ENCODE measurements at places on chromosomes 7 and 10.

DNA sequence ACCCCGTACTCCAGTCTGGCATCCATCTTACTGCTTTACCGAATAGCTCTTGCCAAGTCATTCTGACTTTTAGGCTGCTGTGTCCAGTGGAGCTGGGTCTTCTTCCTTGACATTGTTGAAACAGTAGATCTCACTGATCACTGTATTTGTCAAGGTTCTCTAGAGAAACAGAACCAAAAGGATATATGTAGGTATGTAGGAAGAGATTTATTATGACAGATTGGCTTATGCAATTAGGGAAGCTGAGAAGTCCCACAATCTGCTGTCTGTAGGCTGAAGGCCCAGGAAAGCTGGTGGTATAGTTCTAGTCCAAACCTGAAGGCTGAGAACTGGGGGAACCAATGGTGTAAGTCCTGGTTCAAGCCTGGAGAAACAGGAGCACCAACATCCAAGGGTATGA, 12.1 kb upstream of the PRRT4 start:
- DNase-seq, result no peak

GRCh38 chr7:150444674-150445365, 5.6 kb upstream of the GIMAP8 start:
- no peak for DNase-seq

- peak; percentile 92 for DNase-seq
Observed at GRCh38 chr10:113385021-113385999, 167.5 kb upstream of the HABP2 start.

DNA sequence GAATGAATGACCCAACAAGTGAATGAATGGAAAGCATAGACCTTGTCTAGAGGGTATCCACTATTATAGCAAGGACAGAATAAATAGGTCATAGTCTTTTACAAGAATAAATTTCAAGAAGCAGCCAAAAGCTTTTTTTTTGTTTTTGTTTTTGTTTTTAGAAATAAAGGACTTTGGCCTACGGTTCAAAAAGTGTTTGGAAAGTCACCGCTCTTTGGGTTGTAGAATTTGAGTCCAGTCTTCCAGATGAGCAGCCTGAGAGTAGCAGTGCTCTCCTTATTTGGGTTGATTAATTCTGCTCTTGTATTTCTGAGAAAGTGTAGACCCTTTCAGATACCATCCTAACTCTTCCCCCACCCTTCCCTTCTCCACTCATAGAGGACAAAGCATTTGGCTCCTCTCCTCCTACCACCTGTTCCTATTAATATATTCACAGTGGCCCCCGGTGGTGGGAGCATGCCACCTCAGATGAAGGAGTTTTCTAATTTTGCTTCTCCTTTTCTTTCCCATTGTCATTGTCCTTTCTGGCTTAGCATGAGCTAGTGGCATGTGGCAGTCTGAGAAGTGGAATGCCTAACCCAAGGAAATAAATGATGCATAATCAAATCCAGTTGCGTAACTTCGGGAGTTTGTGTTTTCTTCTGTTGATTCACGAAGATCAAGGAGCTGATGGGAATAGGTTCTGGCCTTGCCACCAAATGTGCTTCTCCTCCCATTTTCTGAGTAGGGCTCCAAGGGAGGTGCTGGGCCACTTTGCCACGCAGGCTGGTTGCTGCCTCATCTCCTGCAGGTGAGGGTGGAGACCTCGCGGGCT, 114.7 kb downstream of the CHN2 start:
- no peak for DNase-seq

GRCh38 chr7:127844707-127845331, 186.4 kb downstream of the LRRC4 start:
- peak; percentile 49 for DNase-seq

DNA sequence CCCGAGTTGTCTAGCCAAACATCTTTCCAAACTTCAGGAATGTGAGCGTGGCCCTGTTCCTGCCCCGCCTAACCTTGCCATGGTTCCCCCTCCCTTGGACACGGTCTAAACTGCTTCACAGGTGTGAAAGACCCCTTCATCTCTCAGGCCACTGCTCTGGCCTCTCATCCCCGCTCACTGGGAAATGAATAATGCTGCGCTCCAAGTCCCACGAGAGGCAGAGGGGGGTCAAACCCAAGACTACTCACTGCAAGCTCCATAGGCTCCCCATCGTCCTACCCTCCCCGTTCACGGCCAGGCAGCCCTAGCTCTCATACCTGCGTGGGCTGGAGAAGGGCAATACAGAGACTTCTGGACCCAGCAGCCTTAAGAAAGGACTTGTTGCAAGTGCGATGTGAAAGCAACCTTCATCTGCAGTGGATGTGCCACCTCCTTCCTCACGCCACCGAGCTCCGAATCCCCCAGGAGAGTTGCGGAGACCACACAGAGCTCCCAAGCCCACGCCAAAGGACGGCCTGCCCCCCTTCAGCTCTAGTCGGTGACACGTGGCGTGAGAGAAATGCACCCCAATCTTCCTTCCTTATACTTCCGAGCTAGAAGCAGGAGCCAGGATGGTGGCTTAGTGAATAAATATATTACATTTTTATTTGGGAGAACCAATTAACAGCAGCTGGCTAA, 9.7 kb downstream of the ZNF467 start:
- DNase-seq, result no peak

DNA sequence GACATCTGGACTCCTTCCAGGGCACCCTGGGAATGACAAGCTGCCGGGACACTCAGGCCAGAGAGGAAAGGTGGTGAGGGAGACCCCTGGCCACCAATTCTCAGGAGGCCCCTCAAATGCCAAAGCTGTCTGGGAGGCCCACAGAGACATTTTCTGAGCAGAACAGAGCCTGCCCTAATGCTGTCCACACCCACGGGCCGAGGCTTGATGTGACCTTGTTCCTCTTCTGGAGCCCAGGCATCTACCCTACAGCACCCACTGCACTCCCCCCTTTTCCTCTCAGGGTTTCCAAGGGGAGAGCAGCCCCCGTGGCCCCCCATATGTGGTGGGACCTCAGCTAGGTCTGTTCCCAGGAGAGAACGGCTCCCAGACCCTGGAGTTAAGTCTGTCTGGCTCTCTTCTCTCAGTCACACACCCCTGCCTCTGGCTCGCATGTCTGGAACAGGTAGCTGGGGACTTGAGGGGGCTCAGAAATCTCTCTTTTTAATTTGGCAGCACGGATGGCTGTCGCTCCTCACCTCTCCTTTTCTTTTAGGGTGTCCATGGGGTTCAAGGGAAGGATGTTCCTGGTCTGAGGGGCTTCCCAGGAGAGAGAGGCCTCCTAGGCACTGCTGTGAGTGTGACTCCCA, 16.8 kb upstream of the VOPP1 start:
- DNase-seq, result no peak

DNA sequence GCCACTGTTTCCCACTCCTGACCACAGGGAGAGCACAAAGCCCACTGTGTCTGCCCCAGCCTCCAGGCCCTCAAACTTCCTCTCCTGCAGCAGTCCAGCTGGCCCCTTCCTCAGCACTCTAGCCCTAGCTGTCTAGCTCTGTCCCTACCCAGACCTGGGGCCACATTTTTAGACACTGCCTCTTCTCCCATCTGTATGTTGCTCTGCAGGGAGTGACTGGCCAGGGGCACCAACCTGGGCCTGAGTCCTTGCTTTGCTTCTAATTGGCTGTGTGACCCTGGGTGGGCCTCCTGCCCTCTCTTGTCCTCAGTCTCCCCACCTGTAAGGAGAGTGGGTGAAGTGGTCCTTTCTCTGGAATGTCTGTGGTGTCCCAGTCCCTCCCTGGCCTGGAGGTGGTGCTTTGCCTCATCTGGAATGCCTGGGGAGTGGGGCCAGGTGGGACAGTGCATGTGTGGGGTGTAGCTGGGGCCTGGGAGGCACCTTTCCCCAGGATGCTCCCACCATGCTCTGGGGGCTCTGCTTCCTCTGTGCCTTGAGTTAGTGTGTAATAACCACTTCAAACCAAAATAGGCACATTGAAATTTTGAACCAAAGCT, 25.1 kb downstream of the AQP1 start:
- DNase-seq, result no peak

DNA sequence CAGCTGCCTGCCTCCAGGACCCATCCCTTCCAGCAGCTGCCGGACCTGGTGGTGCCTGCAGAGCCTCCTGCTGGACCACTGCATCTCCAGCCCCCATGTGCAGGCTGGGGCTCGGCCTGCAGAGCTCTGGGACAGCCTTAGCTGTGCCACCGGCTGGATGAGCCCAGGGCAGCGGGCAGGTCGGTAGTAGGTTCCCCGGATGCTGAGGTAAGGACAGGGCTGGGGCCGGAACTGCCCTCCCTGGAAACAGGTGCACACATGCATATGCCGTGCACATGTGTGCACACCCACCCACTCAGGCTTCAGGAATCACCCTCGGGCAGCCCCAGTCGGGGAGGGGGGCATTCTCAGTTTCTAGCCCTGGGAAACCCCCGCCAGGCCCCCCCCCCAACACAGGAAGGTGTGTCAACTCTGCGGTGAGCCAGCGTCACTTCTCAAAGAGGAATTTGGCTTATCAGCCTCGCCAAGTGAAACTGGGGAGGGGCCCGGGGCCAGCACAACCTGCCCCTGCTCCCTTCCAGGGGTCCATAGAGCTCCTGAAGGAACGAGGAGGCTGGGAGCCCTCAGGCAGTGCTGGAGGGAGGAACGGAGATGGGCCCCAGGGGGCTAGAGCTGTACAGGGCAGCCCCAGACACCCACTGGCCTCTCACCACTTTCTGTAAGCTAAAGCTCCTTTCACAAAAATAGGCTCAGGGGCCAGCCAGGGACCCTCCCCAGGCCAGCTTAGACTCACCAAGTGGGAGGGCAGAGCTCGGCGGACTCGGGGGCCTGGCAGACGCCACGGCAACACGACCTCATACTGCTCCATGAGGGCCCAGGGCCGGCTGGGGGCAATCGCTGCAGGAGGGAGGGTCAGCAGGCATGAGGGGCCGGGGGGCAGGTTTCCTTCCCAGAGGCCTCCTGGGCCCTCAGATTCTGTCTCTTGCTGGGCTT, 1.7 kb downstream of the ADAM8 start:
- DNase-seq, result no peak

- no peak for DNase-seq
Observed at GRCh38 chr7:118041251-118041878, 142.6 kb upstream of the LSM8 start.

DNA sequence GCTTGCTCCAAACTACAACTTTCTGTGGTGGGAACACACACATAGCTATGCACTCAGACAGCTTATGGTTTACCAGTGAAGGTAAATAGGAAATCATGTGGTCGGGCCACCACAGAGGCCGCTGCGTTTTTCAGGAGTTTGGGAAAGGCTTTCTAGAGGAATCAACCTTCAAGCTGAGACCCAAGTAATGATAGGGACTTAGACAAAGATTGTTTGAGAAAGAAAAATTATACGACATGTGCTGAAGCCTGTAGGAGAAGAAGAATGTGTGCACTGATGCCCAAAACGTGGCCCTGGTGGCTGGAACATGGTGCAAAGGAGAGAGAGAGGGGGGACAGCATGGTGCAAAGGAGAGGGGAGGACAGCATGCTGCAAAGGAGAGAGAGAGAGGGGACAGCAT, 61.2 kb upstream of the VIPR2 start:
- DNase-seq, result no peak

DNA sequence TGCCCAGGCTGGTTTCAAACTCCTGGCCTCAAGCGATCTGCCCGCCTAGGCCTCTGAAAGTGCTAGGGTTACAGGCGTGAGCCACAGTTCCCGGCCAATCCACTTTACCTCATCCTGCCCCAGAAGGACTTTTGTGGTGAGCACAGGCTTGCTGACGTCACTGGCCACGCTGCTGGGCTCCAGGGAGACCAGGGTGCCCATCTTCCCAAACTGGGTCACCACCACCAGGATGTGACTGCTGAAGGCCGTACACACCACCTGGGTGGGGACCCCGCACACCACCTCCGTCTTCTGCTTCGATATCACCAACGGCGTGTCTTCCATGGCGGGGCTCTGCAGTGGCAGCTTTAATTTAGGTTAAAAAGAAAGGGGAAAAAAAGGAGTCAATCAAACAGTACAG, 816 bp downstream of the PSMG3 start:
- DNase-seq, result no peak

- no peak for DNase-seq
Observed at GRCh38 chr10:117184821-117185220, 12.5 kb upstream of the KCNK18 start.

- DNase-seq, result no peak
Observed at GRCh38 chr7:151261529-151261928, 13.0 kb upstream of the SMARCD3 start.

DNA sequence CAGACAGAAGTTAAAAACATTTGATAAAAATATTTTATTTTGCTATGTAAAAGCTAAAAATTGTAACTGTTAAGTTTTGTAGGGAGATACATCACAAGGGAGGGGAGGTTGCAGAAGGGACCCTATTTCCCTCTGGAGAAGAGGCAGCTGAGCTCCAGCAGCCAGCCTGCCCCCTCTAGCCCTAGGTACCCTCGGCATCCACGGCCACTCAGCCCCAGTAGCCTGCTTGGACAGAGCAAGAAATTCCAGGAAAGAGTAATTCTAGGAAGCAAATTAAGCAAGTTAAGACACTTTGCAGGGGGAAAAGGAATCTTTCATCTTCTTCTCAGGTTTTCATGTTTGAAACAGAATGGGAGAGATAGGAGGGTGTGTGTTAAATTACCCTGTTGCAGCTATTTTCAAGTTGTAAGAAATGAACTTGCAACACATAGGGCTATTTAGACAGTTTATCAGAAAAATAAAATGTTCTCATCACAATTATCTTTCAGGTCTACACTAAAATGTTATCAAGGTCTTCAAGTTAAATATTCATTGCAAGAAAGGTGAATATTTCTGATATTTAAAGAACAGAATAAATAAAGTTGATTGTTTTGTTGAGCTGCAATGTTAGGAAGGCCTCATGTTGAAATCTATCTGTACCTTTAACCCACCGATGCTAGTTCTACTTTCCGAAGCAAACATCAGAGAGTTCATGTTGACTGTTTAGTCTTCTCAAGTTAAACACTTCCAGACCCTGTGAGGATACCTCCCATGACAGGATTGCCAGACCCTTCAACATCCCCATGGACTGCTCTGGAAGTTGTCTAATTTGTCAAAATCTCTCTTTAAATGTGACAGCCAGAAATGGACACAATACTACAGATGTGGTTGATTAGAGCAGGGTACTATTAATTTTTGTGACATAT, 5.5 kb downstream of the SGCE start:
- DNase-seq, result no peak

- no peak for DNase-seq
Observed at GRCh38 chr10:80188713-80189112, 16.6 kb downstream of the ANXA11 start.

DNA sequence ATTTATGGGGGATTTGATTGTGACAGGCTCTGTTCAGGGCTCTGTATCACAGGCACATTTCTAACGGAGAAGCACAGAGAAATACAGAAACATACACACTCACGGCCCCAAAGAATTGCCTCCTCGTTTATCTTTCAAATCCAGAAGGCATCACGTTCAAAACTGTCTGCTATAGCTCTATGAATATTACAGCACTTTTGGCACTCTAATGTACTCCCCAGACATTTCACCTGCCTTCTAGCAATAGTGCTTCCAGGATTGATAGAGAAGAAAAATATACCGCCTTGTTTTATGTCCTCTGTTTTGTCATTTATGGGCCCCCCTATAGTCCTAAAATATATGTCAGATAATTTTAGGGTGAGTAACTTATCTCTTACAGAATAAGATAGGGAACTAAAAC, 947.5 kb downstream of the ANKRD7 start:
- no peak for DNase-seq

GRCh38 chr10:11520892-11521291, 90.6 kb downstream of the USP6NL start:
- DNase-seq, result no peak
